ENCODE measurements at places on chromosomes 2 and 18.

GRCh38 chr18:44388329-44388728 is 292.4 kb upstream of the SETBP1 start:
- no peak for DNase-seq

- DNase-seq: no peak
Observed at GRCh38 chr2:150325656-150326314, 161.7 kb downstream of the RND3 start.

DNA sequence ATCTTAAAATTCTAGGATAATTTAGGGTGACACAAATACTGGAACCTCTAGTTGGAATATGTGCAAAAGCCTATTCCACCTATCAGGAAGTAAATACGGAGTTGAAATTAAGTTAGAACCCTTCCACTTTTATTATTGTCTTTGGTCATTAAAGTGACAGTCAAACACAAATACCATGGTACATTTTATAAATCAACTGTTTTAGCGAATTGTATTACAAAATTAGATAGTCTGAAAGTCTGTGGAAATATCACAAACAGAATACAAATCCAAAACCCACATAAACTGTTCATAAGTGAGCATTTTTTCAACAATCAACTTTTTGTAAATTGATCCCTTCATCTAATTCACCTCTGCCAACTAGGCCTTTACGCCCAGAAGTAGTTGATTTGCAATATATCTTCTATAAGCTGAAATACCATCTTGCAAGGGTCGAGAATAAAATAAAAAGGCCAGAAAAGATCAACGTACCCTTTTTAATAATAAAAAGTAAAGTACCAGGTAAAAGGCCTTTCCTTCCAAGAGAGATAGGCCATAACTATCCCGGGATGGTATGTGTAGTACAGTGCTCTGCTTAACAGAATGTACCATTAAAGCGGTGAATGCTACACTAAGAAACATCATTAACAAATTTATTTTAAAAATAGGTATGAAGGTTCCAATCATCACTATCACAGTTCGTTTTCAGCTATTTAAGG is 1.3 kb downstream of the USP34 start:
- DNase-seq: no peak

- no peak for DNase-seq
Observed at GRCh38 chr2:72762276-72762675, 63.6 kb downstream of the EXOC6B start.

DNA sequence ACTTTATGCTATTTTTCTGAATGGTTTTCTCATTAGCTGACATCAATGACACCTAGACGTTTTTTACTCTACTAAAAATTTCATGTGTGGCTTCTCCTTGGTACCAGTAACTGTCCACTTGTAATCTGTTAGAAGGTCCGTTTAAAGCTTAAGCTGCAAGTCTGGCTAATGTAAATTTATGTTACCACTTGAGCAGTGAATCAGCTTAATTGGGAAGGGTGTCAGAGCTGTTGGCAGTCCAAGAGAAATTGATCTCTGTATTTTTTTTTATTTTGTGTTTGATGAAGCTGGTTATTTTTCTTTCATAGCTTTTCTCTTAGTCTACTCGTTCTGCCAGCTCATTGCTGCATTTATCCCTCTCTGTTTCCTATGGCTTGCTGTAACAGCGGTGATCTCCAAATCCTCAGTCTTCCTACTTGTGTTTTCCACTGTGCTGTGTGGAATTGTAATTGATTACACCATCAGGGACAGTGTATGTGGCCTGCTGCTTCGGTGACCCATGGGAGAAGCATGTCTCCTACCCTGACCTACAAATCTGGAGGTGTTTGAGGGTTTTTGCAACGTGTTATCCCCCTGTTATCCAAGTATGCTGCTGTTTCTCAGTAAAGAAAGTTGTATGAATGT is 724.2 kb upstream of the REG3G start:
- DNase-seq: no peak

- DNase-seq: no peak
Observed at GRCh38 chr18:24840051-24840450, 379.6 kb downstream of the HRH4 start.

GRCh38 chr2:150856596-150857281 is 369.3 kb upstream of the RND3 start:
- no peak for DNase-seq

DNA sequence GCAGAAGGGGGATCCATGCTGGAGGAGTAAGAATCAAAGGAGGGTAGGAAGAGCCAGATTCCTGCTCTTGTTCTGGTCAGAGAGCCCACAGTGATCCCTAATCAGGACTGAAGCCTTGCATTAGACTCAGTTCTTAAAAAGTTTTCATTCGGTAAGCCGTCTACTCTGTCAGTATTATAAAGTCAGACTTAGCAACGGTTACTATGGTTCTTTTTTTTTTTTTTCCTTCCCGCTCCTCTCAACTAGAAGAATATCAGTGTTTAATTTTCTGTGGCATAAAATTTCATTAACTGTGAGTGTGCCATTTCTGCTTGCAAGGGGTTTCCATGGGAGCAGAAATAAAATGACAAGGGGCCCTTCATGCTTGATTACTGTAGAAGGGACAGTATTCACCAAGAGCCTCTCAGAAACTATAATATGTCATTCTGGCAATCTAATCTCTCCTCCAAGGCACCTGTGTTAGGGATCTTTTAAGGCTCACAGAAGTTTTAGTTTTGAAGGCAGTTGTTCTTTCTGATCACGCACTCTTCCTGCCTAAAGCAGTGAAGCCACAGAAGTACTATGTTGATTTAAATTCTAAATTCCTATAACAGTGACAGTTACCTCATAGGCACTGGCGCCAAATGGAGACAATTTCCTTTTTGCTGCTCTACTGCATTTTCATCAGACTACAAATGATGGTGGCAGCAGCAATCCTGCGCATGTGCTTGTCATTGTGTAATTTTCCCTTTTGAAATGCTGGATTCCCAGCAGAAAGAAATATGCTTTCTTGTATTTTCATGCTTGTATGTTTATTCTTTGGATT is 57.0 kb downstream of the OSBPL6 start:
- DNase-seq: no peak

All from HS-27A (cell line).